RCC 7860 (cell line): ENCODE measurements at places on chromosomes 1 and 21.

- no peak for DNase-seq
Observed at GRCh38 chr1:55146781-55147180, 68.4 kb downstream of the USP24 start.

DNA sequence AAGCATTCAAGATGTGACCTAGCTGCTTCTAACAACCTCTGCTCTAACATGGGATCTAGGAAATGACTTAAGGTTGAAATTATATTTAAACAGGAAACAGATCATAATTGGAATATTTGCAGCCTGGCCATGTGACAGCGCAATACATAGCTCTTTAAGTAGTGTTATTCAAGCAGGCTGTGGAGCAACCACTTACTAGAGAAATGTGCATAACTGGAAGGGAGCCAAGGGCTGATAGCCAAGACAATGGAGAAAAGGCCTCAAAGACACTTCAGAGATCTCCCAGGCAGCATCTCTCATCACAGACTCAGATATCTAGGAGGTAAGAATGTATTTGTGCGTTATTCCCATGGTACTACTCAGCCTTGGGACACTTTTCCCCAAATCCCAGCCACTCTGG lies 823.0 kb upstream of the PRMT6 start:
- DNase-seq: no peak

DNA sequence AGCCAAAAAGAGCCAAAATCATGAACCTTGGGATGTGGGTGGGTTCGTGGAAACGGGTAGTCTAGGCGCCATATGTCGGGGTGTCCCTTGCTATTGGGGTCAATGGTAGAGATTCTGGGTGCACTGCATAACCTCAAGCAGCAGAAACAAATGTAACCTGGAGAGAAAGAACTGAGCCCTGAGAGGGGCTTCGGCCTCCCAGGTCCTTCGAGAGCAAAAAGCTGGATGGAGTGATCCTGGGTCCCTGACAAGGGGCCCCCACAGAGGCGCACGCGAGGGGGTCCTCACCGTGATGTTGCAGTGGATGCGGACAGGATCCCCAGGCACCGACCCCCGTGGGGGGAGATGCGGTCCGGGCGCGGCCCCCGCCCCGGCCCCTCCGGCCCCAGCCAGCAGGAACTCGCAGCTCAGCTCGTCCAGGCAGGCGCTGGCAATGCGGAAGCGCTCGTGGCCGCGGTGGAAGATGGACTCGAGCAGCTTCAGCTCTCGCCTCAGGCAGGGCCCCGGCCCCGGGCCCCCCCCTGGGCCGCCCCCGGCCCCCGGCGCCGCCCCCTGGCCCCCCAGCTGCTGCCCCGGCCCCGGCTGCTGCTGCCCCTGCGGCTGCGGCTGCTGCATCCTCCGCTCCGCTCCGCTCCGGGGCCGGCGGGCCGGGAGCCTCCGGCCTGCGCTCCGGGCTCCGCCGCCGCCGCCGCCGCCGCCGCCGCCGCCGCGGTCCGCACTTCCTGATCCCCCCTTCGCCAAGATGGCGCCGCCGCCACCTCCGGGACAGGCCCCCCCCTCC lies at the start of gene UBE2Q1:
TSS of gene UBE2Q1 (minus strand) at position 724 of the 781 bp plus-strand sequence. CDS start at position 615, 109 bp downstream.
- DNase-seq: no peak

DNA sequence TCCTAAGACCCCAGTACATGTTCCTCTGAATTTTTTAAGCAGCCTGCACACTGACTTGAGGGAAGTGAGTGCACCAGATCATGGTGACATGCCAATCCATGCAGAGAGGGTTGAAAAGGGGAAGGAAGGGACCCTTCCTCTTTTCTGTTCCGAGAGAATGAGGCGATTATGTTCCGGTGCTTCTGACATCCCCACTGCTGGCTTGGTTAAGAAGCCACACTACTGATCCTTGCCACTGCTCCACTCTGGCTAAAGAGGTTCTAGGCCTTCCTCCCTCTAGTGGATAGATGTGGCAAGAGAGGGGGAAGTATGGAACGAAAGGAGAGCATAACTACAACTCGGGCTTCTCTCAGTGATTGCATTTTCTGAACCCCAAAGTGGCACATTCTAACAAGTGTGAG lies 1.8 kb upstream of the CYB5R1 start:
- peak; percentile 33 for DNase-seq

DNA sequence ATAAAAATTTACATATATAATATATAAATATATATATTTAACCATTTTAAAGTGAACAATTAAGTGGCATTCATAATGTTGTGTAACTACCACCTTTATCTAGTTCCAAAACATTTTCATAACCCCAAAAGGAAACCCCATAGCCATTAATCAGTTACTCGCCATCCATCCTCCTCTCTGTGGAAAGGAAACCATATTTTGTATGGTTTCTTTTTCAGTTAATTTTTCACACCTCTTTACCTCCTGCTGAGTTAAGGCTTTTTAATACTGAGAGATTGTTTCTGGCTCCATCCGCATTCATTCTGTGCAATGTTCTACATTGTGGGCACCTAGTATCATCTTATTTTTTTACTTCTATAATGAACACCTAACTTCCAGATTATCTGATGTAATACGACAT lies 512.1 kb downstream of the LMO4 start:
- no peak for DNase-seq
